ENCODE measurements at places on chromosomes 16 and 17.
A peak's percentile ranks its signal among the peaks of the same experiment; 100 is the strongest.

DNA sequence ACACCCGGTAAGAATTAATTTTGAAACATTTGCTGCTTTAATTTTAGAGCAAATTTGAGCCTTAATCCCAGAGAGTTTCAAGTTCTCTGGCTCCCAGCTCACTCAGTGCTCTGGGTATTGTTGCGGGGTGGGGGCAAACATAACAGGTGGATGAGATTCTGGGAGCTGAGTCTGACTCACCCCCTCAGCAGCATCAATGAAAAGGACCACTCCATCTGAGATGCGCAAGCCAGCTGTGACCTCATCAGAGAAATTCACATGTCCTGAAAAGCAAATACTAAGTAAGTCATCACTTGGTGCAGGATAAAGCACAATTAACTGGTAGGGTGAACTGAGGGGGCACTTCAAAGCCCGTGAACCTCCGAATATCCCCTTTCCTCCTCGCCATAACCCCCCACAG, 19.9 kb downstream of the EFTUD2 start:
- no peak for DNase-seq

DNA sequence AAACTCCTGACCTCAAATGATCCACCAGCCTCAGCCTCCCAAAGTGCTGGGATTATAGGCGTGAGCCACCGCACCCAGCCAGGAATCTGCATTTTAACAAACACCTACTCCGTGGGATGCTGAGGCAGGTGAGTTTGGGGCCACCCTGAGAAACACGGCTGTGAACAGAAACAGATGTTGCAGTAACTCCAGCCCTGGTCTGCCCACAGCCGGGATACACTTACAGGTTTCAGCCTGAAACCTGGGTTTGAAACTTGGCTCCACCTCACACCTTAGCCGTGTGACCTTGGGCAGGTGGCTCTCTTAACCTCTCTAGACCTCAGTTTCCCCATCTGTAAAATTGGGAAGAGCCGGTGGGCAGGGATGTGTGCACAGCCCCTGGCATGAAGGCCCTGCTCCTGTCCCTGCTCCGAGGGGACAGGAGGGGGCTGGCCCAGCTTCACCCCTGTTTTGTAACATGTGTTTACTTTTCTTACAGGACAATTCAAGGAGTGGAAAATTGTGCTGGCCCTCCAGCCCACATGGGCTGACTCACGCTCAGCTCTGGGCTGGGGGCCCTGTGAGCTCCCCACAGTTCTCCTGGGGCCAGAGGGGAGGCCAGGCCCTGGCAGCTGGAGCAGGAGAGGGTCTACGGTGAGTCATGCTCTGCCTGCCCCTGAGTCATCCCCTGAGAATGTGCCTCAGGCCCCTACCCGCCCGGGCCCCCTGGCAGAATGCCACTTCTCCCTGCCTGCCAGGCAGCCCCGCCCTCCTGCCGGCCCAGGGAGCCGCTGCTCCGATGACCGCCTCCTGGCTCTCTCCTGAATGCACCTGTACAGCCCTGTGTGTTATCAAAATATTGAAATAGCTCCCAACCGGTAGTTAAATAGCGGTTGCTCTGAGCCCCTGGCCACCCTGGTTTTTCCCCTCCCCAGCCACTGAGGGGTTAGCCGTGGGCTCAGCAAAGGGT, 7.7 kb upstream of the PPL start:
- DNase-seq = peak; percentile 99

- DNase-seq = no peak
These were observed 60.6 kb upstream of the ENDOV start for GRCh38 chr17:80354336-80354735.

- no peak for DNase-seq
These were observed 5.9 kb downstream of the CCL7 start for GRCh38 chr17:34275881-34276280.

DNA sequence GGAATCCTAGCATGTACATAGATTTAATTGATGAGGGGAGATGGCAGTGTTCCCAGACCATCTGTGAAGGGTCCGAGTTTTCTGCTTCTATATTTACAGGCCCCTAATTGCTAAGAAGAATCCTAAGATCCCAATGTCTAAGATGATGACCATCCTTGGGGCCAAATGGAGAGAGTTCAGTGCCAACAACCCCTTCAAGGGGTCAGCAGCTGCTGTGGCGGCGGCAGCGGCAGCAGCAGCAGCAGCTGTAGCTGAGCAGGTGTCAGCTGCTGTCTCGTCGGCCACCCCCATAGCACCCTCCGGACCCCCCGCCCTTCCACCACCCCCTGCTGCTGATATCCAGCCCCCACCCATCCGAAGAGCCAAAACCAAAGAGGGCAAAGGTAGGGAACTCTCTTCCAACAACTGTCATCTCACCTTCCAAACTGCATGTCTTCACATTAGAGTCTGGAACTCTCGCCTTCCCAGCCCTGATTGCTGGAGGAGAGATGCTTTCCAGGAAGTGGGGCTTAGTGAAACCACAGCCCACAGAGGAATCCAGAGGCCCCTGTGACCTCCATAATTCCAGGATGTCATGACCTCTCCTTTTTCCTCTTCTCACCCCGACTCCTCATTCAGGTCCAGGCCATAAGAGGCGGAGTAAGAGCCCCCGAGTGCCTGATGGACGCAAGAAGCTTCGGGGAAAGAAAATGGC, 4.7 kb downstream of the CHD3 start:
- no peak for DNase-seq

DNA sequence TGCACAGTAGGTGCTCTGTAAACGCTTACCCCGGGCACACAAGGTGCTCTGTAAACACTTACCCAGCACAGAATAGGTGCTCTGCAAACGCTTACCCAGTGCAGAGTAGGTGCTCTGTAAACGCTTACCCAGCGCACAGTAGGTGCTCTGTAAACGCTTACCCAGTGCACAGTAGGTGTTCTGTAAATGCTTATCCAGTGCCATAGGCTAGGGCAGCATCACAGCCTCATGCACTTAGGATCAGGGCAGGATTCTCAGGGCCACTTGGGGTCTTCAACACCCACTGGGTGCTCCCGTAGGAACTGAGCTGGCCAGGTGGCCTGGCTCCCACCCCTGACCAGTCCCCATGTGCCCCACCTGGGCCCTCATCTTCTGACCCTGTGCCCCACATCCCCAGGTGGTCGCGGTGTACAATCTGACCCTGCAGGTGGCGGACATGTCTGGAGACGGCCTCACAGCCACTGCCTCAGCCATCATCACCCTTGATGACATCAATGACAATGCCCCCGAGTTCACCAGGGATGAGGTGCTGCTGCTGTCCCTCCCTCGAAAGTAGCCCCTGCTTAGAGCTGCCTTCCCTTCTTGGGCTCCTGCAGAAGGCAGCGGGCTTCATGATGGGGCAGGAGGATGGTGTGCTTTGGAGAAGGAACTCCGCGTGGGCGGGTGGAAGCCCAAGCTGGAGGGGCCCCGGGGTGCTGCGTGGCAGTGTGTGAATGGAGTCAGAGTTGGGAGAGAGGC, 13.1 kb downstream of the SLC22A31 start:
- no peak for DNase-seq

- no peak for DNase-seq
These were observed 4.4 kb upstream of the PVALEF start for GRCh38 chr17:81160747-81161453.

DNA sequence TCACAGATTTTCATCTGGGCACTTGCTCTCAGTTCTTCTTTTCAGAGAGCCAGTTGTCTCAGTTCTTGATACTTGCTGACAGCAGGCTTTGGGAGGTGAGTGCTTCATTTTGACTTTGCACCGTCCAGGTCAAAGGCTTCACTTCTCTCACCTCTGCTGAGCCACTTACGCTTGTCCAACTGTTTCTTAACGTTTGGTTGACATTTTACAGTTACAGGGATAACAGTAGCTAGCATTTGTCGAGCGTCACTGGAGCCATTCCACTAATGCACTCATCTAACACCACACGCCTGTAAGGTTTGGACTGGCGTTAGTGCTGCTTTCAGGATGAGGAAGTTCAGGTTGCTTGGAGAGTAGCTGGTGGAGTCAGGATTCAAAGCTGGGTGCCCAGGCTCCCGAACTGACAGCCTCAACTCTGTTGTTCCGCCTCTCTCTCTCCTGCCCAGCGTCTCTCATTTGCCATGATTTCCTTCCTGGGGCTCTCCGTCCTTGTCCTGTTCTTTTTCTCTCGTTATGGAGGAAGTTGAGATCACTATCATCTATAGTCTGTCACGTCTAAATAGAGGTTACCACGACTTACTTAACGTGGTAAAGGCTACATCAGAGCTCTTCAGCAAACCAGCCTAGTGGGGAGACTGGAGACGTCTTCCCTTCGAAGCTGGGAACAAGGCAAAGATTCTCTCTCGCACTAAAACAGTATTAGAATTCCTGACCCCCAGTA, 220.8 kb downstream of the RPTOR start:
- no peak for DNase-seq

GRCh38 chr16:81442916-81443687, 1.5 kb upstream of the CMIP start:
- no peak for DNase-seq

DNA sequence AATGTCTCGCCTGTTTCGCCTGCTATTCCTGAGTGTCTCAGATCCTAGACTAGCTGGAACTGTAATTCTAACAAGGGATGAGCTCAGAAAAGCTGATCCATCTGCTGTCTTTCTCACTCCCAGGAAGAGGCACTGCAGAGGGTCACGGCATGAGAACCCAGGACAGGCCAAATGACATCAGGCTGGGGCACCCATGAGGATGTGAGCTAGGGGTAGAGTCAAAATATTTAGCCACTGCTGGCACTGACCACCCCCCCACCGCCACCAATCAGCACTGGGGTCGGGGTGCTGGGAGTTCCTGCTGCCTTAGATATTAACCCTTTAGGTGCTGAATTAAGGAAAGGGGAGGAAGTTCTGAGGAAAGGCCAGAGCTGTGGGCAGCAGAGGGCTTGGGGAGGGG, 112.4 kb downstream of the IRX3 start:
- DNase-seq = no peak

DNA sequence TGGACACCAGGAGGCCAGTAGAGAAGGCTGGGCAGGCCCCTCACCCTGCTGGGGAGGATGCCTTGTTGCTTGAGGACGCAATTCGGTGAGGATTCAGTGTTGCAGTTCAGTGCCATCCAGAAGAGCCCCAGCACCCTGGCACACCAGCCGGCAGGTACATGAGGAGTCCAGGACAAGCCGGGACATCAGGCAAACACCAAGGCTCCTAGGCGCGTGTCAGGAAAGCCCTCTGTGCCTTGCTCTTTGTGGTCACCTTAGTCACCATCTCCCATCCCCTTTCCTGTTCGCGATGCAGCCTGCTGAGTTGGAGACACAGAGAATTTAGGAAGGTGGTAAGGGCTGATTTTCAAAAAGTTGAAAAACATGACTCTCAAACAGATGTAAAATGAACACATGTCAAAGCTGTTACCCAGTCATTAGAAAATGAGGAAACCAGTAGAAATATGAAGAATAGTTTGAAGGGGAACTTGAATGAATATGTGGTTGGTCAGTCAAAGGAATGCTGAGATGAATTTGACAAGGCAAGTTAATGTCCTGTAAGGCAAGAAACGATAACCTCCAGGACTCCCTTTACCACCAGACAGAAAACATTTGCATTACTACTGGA, 2.3 kb upstream of the NCBP3 start:
- DNase-seq = peak; percentile 64

- no peak for DNase-seq
These were observed 168.5 kb downstream of the BCAS3 start for GRCh38 chr17:60846175-60846574.

DNA sequence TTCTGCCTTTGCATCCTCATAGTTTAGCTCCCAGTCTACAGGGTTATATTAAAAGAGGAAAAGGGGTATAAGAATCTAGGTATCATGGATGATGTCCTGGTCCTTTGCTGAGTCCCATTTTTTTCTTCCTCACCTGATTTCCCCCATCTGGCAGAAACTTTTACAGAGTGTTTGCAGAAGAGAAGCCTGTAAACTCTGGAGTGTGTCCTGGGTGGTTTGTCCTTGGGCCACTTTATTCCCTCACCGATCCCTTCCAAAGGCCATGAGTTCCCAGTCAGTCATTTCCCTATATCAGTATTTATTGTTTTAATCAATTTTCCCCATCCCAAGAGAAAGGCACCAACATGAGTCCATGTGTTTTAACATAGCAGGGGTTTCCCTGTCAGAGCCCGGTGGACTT, 638.2 kb downstream of the WWOX start:
- DNase-seq = no peak

GRCh38 chr17:71237903-71238538, 882.8 kb upstream of the SOX9 start:
- DNase-seq = peak; percentile 59

DNA sequence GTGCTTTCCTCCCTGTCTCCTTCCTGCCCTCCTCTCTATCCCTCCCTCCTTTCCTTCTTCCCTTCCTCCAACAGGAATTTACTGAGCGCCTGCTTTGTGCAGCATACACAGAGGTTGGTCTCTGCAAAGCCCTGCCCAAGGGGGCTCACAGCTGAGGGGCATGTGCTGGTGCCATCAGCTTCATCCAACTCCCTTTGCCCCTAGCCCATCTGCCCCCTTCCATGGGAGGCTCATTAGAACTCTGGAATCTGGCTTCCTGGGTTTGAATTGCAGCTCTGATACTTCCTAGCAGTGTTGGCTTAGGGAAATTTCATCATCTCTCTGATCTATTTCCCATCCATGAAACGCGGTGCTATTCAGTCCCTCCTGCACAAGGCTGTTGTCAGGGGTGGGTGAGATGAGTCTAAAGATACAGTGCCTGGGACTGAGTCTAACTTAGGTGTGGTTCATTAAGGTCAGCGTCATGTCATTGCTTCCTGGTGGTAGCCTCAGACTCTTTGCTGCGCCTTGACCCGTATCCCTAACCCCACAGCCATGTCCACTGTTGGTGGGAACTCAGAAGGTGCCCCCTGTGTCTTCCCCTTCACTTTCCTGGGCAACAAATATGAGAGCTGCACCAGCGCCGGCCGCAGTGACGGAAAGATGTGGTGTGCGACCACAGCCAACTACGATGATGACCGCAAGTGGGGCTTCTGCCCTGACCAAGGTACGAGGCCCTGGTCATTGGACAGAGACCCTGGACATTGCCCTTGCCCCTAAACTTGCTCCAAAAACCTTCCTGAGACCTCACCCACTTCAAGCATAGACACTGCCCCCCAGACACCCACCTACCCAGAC, 10.3 kb downstream of the MMP2 start:
- no peak for DNase-seq

DNA sequence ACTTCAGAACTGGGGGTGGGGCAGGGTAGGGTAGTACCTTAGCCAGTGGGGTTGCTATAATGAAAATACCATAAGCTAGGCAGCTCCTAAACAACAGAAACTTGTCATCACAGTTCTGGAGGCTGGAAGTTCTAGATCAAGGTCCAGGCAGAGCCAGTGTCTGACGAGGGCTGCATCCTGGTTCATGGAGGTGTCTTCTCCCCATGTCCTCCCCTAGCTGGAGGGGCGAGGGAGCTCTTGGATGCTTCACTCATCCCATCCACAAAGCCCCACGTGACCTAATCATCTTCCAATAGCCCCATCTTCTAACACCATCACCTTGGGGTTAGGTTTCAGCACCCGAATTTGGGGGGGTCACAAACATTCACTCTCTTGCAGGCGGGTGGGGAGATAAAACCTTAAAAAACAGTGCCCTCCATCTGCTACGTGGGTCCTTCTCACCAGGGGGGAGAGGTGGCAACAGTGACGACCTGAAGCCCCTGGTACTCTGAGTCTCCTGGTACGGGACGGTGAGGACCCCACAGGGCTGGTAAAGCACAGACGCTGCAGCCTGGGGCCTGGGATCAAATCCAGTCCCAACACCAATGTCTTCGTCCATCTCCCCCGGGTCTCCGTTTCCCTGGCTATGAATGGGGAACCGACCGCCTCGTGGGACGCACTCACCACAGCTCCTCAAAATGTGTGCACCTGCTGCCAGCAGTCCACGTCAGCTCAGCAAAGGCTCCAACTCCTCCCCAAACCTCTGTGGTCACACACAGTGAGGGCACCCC, 22.8 kb downstream of the RAB40B start:
- DNase-seq = no peak

GRCh38 chr16:57729182-57729484, 6.4 kb upstream of the KATNB1 start:
- no peak for DNase-seq

- DNase-seq = peak; percentile 81
These were observed 3.8 kb upstream of the HAP1 start for GRCh38 chr17:41738077-41738800.

All from HT1080 (cell line).